Right ventricle myocardium superior (tissue), 1 donor: ENCODE measurements at places on chromosomes 3 and 15.

- DNase-seq, result no peak
These were observed 307.1 kb downstream of the MECOM start for GRCh38 chr3:169356284-169356955.

GRCh38 chr15:34282384-34282783, 55.2 kb downstream of the SLC12A6 start:
- no peak for DNase-seq

DNA sequence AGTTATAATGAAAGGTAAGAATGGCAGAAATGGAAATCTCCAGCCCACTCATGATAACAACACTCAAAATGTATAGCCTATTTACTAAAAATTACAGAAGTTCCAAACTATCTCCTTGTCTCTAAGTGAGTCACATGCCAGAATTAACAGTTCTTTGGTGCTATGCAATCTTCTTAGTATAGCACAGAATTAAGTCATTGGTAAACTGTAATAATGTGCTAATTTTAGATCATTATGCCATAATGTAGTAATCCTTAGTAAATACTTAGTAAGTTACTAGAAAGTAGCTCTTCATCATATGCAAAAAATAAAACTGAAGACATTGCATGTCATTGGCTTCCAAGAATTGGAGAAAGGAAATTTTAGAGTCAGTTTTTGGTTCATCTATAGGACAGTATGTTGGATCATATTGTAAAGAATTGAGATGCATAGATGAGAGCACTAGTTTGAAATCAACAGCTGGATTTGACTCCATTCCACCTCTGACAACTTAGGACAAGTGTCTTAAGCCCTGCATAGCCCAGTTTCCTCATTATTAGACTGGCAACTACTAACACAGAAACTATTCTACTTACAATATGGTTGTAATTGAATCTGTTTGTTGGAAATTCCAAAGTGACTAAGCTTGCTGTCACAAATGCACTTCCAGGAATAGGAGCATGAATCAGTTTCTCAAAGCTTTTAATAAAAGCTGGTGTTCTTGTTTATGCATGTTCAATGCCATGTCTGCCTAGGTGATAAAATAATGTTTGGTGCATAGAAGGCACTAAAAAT, 40.1 kb upstream of the CD47 start:
- no peak for DNase-seq

DNA sequence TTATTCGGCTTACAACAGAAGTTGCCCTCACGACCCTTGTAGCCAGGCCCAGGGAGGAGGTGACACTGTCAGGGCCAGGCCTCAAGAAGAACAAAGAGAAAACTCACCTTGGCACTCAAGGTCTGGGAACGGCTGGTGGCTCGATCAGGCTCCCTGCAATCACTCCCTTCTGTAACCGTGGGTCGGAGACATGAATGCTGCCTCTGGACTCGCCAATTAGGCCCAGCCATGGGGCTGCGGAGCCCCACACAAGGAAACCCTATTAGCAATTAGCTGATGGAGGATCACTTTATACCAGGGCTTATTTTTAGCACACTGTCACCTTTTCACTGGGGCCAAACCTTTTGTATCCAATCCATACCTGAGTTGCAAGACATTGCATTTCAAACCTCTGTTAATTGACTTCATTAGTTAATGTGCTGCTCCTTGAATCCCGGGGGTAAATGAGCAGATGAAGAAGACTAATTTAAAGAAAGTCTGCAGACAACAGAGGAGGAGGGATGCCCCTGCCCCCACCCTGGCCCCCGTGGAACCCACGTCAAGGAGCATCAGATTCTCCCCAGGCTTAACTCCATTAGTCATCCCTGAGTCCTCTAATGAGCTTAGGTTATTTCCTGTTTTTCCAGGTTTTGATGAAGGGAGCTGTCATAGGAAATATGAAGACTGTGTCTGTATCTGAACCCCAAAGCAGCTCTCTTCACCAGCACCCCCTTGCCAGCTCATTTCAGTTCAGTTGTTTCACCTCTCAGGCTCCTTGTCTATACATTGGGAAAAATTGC, 255.3 kb downstream of the RORA start:
- no peak for DNase-seq

GRCh38 chr3:44365952-44366351, 27.4 kb downstream of the TCAIM start:
- no peak for DNase-seq

GRCh38 chr3:144252896-144253295, 281.3 kb downstream of the DIPK2A start:
- DNase-seq, result no peak

- peak; percentile 68 for DNase-seq
These were observed 3.4 kb downstream of the GXYLT2 start for GRCh38 chr3:72891053-72891855.

GRCh38 chr15:99265541-99266070, 14.3 kb downstream of the LRRC28 start:
- DNase-seq, result no peak

DNA sequence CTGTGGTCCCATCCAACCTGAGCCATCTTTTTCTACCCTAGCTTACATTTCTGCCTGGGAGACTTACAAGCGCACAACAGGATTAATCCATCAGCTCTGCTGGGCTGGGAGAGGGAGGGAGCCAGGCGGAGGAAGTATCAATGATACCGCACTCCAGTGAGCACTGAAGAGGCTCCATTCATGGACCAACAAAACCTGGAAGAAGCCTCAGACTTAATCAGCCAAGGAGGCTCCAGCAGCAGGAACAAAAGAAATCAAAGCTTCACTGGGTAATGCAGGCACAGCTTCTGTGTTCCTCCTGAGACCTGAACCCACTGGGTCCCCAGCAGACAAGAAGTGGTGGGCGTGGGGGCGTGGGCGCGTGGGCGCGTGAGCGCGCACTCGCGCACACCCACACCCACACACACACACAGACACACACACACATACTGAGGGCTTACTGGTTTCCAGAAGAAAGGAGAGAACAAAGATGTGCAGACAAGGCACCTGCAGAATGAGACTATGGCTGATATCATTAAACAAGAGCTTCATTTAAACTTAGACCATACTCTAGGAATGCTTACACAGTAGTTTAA, 87.0 kb upstream of the BOC start:
- no peak for DNase-seq

GRCh38 chr3:124594581-124594980, 135.7 kb upstream of the UMPS start:
- no peak for DNase-seq

DNA sequence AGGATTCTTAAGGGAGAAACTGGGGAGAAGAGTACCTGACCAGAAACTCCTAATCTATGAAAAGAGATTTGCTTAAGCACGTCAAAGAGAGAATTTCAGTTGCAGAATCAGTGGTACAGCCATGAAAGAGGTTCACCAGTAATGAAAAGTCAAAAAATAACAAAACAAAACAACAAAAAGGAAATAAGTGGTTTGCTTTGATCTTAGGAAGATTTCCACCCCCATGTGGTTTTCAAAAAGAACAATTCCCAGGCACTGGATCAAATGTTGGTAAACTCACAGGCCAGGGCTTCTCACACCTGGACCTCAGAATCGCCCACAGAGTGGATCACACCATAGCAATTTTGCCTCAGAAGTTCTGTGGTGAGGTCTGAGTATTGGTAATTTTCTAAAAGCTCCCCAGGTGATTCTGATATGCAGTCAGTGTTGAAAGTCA, 67.5 kb downstream of the TMEM39A start:
- no peak for DNase-seq

- DNase-seq, result no peak
These were observed 588 bp downstream of the SLC6A1 start for GRCh38 chr3:10992943-10993728.

DNA sequence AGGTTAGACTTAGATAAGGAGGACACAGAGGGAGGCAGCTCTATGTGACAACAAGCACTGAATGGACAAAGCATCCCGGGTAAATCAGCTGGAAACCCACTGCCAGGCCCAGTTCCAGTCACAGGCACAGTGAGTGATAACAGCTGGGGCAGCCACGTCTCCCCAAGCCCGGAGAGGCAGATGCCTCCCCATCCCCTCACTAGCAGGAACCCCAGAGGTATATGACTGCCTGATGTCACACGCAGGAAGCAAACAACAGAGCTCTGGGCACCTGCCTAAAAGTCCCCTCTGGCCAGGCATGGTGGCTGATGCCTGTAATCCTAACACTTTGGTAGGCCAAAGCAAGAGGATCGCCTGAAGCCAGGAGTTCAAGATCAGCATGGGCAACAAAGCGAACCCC, 18.2 kb downstream of the C15orf62 start:
- DNase-seq, result no peak

DNA sequence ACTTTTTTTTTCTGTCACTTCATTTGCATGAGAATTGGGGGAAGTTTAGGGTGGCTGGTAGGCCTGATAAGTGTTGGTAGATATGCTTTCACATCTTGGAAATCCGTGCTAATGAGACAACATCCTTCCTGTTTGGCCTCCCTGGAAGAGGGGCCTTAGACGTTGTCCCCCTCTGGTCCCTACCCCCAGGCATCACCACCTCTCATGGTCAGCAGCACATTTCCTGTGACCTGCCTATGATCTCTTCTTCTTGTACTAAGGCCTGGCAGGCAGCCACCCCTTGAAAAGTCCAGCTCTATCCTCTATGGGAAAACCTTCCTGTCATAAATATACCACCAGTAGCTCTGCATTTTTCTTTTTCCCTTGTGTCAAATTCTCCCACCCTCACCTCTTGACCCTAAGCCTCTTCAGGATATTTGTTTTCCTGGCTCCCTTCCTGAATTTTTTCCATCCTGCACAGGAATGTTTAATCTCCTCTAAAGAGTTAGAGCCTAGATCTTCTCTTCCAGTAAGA, 107.8 kb downstream of the SNRK start:
- DNase-seq, result peak; percentile 81

DNA sequence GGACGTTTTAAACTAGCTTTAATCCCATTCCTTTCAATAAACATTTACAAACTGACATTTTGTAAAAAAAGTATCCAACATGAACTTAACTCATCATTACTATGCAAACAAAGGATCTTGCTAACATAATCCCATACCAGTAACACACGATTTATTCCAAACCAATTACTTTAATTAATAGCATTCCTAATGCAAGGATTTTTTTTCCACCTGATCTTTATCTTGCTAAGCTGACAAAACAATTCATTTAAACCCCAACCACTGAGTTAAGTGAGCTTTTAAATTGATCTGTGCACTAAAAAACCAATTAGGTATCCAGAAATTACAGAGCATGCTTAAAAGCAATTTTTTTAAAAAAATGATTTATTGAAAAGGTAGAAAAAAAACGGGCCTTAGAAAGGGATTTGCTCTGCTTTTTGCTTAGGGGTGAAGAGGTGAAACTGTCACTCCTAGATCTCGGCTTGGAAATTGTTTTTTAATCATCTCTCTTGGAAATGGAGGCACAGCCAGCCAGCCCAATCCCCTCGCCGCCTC, 1.2 kb downstream of the SH3BP5 start:
- DNase-seq, result no peak

DNA sequence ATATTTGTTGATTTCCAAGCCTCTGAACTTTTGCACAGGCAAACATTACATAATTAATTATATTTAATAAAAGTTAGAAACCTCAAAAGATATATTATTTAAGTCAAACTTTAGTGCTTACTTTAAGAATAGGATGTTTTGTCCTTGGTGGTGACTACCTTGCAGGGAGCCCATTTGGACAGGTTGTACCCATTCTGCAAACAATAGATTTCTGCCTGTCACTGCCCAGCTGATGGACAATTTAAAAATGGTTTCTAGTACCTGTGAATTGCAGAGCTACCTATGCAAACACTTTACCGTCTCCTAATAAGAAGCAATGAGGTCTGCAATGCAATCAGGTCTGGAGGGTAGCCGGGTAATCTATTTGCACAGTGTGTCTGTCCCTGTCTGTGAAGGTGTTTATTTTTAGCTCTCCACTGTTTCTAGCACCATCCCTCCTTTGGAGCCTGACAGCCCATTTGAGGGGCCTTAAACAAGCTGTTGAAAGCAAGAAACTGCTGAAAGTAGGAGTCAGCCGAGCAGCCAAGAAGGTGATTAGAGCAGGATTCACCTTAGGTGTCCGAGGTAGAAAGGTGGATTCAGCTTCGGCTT, 556.2 kb upstream of the CFAP20DC start:
- DNase-seq, result no peak

DNA sequence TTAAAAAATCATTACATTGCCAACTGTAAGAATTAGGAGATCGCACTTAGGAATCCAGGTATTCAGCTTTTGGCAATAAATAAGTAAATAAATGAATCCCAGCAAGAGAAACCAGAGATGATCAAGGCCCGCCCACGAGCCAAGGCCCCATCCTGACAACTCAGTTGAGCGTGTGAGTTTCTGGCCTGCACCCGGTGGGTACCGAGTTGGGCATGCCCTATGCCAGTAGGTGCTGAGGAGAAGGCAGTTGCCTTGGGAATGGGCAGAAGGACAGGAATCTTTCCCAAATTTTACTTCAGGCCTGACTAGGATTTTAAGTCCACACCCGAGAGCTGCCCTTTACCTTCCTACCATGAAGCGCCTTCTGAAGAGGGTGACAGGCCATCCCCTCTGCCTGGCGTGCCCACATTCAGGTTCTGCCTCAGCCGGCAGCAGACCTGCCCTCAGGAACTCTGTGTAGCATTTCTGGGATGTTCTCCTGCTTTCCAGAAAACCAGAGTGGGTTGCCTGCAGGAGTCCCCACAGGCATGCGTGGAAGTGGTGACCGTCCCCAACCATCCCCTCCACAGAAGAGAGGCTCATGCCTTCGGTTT, 99.3 kb upstream of the ALDH1A3 start:
- no peak for DNase-seq

DNA sequence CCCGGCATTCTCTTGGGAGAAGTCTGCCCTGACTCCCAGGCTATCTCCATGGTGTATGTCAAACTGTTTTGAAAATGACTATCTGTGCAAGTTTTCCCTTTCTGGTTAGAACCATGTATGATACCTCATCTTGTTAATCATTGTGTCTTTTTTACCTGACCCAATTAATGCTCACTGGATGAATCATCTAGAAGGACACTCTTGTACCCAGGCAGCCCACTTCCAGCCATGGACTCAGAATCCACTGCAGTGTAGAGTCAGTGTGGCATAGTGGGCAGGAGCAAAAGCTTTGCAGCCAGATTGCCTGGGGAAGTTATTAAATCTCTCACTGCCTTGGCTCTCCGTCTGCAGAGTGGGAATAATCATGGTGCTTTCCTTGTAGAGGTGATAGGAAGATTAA, 1.2 kb downstream of the FAM3D start:
- DNase-seq, result no peak

DNA sequence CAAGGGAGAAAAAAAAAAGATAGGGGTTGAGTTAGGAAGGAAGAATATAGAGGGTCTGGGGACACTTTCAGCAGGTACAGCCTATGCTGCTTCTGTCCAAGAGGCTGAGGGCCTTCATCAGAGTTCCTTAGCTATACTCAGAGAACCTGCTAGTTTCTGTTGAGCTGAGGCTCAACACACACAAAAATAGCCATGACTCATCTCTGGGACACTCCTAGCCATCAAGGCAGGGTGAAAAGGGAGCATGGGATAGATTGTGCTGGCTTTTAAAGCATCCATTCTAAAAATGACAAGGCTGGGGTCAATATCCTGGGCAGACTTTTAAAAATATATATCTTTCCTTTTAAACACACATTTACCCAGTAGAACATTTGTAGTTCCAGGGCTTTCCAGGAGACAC, 2.8 kb upstream of the RTP2 start:
- DNase-seq, result no peak

DNA sequence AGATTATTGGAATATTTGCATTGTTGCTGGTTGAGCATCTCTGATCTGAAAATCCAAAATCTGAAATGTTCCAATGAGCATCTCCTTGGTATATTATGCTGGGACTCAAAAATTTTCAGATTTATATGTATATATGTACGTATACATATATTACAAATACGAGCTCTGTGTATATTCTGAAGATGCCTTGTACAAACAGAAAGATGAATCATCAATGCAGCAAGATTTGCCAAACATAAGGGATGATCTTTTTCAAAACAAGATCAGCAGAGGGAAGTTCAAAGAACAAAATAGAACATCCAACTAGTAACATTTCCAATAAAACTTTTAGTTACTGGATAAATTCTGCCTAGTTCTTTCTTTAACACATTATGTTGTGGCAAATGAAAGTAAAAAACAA, 42.5 kb downstream of the HERC1 start:
- DNase-seq, result no peak
